ENCODE measurements at places on chromosomes 6 and 20. TPM values are rescaled to one million over a fixed set of nuclear protein-coding genes. Genes with fewer than 3 reads are reported as not detected.

Gene ANKRD6
- total RNA-seq: 1.3 TPM

Gene OPRL1
- 1.7 TPM for total RNA-seq

Gene CDH22
- total RNA-seq: not detected

Gene PKIB
- 12.2 TPM for total RNA-seq

Gene EMILIN3
- not detected for total RNA-seq

Gene NNAT
- total RNA-seq: 1.3 TPM

Gene PAK5
- total RNA-seq: not detected

Gene SLC22A2
- under 0.01 TPM for total RNA-seq

Gene SLC17A3
- total RNA-seq: not detected

Gene ZNF391
- total RNA-seq: 0.32 TPM

Gene OPRM1
- not detected for total RNA-seq

Gene HLA-DRB5
- not detected for total RNA-seq

Gene OR2H1
- total RNA-seq: not detected

Gene TPMT
- 16.4 TPM for total RNA-seq

Gene PPP1R14C
- not detected for total RNA-seq

Gene RSPH9
- 0.86 TPM for total RNA-seq

Gene PBOV1
- total RNA-seq: not detected

Gene PLA2G7
- not detected for total RNA-seq

Gene RIMS4
- total RNA-seq: under 0.01 TPM

Gene TRAPPC3L
- total RNA-seq: not detected

Gene PRSS35
- 5.2 TPM for total RNA-seq

Gene TBC1D22B
- 7.1 TPM for total RNA-seq

Gene SLC4A11
- 1.6 TPM for total RNA-seq

Gene SLC29A1
- 9.5 TPM for total RNA-seq

Gene NOX3
- total RNA-seq: not detected

Gene SIRT5
- total RNA-seq: 6.1 TPM

Gene BTNL2
- total RNA-seq: not detected

Gene PTPRK
- total RNA-seq: 82.5 TPM

Gene COL12A1
- total RNA-seq: 1,107 TPM

Gene LY6G6C
- total RNA-seq: not detected

Gene ACOT13
- 6.8 TPM for total RNA-seq

Gene TRDN
- not detected for total RNA-seq

Gene C20orf144
- total RNA-seq: under 0.01 TPM

Gene FAM209B
- total RNA-seq: not detected

Gene LTB
- total RNA-seq: not detected

Gene BTN1A1
- not detected for total RNA-seq

Gene ATP6V1G2
- total RNA-seq: 1.3 TPM

Gene ERVFRD-1
- total RNA-seq: not detected

Gene SOX18
- under 0.01 TPM for total RNA-seq

Gene GPLD1
- total RNA-seq: 0.43 TPM

Gene FNDC1
- total RNA-seq: under 0.01 TPM

Gene LY6G5B
- 3.2 TPM for total RNA-seq

Gene RAD21L1
- not detected for total RNA-seq

Gene SLC22A7
- not detected for total RNA-seq

Gene SUMO4
- total RNA-seq: 2.6 TPM

Gene HTR1E
- total RNA-seq: not detected

Measured in fibroblast of villous mesenchyme (primary cell).